ENCODE measurements at places on chromosomes 3 and 15. TPM values are rescaled to one million over a fixed set of nuclear protein-coding genes. Genes with fewer than 3 reads are reported as not detected.

- DNase-seq = no peak
Measured at GRCh38 chr3:27431116-27431515, 53.1 kb downstream of the SLC4A7 start.

DNA sequence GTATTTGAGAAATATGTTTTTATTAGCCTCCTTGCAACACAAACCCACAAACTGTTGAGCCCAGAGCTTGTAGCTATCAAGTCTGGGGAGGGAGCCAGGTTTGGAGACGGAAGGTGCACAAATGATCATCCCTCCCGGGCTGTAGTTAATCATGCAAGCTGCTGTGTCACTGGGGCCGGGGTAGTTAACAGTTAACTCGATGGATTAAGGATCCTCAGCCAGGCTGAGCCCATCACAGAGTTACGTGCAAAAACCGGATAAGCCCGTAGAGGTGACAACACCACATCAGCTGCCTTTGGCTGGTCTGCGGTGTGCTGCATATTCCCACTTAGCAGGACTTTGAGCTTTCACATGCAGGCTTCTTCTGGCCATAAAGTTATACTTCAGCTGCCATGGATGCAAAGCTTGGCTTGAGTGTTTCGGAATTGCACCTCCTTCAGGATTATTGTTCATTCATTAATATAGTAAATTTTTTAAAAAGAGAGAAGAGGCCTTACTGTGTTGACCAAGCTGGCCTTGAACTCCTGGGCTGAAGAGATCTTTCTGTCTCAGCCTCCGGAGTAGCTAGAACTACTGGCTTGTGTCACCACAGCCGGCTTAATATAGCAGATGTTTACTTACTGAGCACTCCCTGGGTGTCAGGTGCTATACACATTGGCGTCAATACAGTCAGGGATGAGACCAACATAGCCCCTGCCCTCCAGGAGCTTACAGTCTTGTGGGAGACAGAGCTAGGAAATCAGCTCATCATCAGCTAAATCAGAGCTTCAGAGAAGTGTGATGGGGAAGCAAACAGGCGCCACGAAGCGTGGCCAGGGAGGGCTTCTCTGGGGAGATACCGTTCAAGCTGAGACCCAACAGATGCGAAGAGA lies 226.8 kb upstream of the BHLHE40 start:
- no peak for DNase-seq

- no peak for DNase-seq
Measured at GRCh38 chr3:111881480-111881879, 22.4 kb downstream of the PHLDB2 start.

- no peak for DNase-seq
Measured at GRCh38 chr3:59839810-59840515, 790.1 kb upstream of the CFAP20DC start.

The HEMK1 gene
- total RNA-seq = 15.0 TPM

GRCh38 chr3:61560517-61561373 lies 626 bp upstream of the PTPRG start:
- DNase-seq = peak; percentile 55

The MB21D2 gene
- total RNA-seq = 22.6 TPM

The KBTBD13 gene
- 0.32 TPM for total RNA-seq

DNA sequence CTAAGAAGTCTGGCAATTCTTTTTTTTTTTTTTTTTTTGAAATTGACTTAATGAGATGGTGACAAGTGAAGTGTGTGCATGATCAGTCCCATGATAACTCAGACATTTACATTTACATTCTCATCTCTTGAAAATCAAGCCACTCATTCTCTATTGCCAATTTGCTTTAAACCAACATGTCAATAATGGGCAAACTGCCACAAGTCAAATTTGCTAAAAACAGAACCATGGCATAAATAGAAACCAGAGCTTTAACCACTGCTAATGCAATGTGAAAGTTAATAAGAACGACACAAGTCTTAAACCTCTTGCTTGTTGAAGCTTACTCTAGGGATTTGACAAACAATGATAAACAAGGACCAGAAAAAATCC lies 12.0 kb upstream of the COL8A1 start:
- no peak for DNase-seq

The TUSC7 gene
- not detected for total RNA-seq

DNA sequence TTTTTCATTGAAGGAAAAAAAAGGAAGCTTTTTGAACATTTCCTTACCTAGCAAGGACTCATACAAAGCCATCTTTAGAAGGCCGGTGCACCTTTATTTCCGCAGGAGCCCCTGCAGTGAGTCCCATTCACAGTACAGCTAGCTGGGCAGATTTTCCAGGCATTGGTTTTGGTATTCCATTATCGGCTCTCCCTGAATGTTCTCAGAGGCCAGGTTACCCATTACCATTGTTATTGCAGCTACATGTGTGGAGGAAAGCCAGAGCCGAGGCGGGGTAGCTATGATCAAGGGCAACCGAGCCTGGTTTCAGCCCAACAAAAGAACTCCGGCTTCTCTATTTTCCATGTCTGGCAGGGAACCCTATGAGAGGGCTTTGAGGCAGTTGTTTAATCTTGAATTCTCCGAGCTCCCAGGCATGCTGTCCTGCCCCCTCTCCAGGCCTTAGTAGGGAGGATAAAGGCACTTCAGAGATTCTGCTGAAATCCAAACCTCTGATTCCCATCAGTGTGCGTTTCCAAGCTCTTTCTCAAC lies 100.3 kb downstream of the LRRK1 start:
- no peak for DNase-seq

- peak; percentile 81 for DNase-seq
Measured at GRCh38 chr3:129278439-129278965, at the start of gene HMCES. HMCES (plus strand) TSS chr3:129278870; CDS start chr3:129279733, 863 bp downstream.

Data from urinary bladder (tissue), 4 donors.